PC-9 (cell line): ENCODE measurements at places on chromosomes 1 and 21. TPM values are rescaled to one million over a fixed set of nuclear protein-coding genes. Genes with fewer than 3 reads are reported as not detected.
A peak's percentile ranks its signal among the peaks of the same experiment; 100 is the strongest.

Gene GJC2
- total RNA-seq, result 2.1 and 3.4 TPM in 2 replicates

DNA sequence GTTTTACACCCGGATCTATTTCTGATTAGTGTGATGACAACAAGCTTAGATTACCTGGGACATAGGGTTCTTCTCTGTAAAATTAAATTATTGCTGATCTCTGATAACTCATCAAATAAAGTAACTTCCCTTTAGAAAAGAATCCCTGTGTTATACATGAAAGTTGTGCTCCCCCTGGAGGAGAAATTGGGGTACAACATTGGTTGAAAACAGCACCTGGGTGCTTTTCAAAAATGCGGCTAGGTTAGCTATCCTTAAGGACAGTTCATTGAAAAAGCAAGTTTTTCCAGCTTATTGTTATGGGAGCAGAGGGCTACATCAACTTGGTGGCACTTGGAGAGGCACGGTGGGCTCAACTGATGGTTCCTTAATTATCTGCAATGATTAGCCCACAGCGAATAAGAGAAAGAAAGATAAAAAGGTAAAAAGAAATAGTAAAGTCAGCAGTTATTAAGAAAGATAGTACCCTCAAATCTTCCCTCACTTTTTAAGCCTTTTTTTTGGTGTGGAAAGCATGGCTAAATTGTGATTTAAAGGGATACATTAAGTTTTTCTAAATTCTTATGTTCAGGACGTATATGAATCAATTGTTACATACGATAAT lies 97.8 kb downstream of the FMN2 start:
- no peak for DNase-seq

Gene SLFNL1
- total RNA-seq, result 0.35 and 0.41 TPM in 2 replicates

DNA sequence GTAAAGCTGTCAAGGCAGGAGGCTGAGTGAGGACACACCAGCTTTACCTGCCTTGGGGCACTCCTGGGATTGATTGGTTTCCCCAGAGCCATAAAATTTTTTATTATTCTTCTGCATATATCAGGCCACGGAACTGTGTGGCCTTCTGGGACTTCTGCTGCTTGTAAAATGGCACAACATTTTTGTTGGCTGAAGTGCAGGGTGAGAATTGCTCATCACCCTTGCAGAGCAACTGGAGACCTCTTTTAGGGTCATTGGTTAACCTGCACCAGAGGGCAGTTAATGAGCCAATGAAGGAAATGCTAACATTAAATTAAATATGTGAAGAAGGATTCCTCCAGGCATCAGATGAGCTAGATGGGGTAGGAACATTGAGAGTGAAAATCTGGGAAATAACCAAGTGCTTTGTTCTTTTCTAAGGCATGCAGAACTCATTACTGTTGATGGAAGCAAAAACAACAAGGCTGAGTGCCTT lies 87.7 kb downstream of the LTN1 start:
- no peak for DNase-seq

GRCh38 chr1:117128323-117129079 lies 7.0 kb upstream of the TRIM45 start:
- DNase-seq, result peak; percentile 47

- DNase-seq, result no peak
Observed at GRCh38 chr1:235632506-235633401, 16.8 kb downstream of the GNG4 start.

Gene MXRA8
- 0.55 and 0.80 TPM in 2 replicates for total RNA-seq

DNA sequence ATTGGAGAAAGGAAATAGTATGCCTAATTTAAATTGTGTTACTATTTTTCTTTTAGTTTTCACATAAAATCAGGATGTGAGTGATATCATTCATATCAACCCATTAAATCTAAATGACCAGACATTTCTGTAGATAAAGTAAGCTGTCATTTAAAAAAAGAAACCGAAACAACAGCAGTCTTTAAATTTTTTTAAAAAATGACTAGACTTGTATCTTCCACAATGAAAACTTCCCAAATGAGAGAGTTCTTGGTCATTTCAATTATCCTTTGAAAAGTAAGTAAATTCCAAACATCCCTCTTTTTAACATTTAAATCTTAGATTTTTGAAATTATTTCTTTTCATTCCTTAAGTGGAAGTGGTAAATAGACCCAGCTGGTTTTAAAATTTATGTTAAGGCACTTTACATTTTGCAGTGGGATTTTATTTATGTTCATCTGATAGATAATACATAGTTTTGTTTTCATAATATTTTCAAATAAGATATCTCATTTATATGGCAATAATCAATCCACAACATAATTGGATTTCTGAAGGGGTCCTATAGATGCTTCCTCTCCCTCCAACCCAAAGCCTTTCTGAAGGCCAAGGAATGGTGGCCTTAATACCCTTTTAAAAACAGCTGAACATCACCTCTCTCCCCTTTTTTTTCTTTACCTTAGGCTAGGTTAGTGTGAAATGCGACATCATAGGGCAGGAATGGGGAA lies 3.1 kb downstream of the FOXD3 start:
- no peak for DNase-seq

GRCh38 chr1:214574598-214575411 lies 23.4 kb upstream of the PTPN14 start:
- DNase-seq, result no peak

DNA sequence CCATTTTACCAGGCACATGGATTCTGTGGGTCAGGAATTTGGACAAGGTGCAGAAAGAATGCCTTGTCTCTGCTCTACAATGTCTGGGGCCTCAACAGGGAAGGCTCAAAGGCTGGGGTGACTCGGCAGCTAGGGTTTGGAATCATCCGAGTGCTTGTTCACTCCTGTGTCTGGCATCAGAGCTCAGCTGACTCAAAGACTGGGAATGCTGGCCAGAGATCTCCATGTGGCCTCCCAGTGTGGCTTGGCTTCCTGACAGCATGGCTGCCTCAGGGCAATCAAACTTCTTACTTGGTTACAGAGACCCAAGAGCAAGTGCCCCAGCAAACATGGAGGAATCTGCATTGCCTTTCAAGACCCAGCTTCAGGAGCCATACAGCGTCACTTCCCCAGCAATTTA lies 110.5 kb downstream of the TOMM20 start:
- DNase-seq, result peak; percentile 87

Gene SELL
- 6.5 and 6.7 TPM in 2 replicates for total RNA-seq

Gene B3GALT5
- 0.09 and 0.25 TPM in 2 replicates for total RNA-seq

DNA sequence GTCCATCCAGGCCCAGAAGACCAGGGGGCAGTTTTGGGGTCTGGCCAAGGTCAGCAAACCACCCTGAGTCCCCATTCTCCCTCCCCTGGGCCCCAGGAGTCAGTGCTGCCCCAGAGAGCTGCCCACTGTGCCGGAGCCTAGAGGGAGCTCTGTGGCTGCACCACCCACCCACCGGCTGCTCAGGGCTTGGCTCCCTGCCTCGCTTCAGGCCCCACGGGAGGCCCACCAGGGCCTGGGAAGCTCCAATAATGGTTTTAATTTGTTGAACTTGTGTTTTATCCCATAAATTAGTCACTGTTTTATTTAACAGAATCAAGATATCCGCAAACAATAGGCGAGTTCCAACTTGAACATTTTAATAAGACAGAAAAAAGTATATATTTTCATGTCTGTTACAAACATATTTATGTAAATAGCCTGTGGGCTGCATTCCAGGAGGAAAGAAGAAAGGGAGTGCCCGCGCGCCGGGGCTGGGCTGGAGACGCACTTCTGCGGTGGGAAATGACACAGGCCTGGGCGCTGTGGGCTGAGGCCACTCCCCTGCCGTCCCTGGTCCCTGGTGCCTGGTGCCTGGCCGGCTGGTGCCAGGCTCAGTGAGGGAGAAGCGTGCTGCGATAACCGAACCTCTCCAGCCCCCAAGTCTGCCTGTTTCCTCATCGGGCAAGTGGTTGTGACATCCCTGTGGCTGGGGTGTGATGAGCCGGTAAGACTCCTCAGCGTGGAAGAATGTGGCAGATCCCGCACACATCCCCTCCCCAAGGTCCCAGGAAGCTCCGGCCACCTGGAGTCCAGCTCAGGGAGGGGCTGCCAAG lies 160.5 kb downstream of the PEX14 start:
- peak; percentile 42 for DNase-seq

DNA sequence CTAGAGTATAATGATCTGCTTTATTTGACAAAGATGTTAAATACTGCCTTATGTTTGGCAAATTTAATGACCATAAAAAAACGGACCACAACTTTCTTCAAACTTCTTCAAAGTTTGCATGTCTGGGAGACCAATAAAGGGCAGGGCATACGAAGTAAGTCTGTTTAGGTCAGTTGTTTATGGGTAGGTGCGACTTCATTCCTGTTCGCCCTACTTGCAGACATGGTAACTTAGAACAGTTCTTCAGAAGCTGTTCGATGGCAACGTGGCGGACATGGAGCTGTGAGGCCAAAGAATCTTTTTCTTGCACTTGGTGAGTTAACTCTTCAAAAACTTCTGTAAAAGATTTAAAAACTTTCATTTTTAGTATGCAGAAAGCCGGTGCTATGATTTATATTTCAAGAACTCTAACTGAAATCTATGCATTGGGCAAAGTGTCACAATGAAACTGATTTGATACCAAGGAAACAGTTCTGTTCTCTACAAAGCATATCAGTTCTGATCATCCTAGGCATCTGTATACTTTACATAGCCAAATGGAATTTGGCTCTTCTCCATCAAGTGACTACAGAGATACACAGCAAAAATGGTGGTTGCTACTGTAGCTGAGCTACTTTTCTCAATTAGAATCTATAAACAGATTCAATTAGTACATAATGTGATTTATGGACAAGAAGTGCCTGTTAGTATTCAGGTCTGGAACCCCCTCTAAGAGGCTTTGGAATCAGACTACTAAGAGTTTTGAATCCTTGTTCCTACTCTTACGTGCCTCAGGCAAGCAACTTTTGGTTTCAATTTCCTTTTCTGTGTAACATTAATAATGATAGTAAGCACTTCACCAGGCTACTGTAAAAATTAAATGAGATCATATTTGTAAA lies 25.7 kb downstream of the C21orf91 start:
- no peak for DNase-seq

Gene MIXL1
- not detected in 2 replicates for total RNA-seq

Gene ADAMTSL4
- 67.9 and 76.7 TPM in 2 replicates for total RNA-seq

DNA sequence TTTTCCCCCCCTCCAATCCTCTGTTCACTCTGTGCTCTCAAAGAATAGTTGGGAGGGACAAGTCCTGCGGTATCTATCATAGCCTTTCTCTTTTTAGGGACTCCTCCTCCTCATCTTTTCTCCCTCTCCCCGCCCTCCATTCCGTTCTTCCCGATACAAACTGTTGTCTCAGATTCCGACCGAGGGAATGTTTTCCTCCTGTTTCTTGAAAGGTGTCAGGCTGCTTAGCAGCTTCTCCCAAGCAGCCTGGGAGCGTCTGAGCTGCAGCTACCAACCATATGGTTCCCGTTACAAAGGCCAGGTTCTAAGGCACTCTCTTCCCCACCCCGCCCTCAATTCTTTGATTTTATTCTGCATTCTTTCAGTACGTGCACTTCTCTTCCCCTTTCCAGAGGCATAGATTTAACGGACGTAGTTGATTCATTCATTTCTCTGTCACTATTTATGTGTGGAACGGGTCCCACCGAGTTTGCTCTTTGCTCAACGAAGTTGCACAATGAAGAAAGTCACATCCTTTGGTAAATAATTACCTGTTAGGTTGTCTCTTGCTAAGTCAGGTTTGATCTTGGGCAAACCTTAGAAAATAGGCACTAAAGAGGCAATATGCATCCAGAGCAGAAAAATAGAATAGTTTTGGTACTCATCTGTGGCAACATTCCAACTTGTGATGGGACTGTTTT lies 2.8 kb downstream of the ADGRL2 start:
- DNase-seq, result peak; percentile 58

Gene CLDN17
- not detected in 2 replicates for total RNA-seq

Gene HSF2BP
- total RNA-seq, result 4.6 and 7.3 TPM in 2 replicates

Gene FCRL5
- total RNA-seq, result not detected in 2 replicates

- no peak for DNase-seq
Observed at GRCh38 chr1:34597877-34598514, 156.9 kb upstream of the GJB5 start.

- no peak for DNase-seq
Observed at GRCh38 chr1:951364-951763, 7.7 kb downstream of the NOC2L start.

Gene CELA3B
- not detected in 2 replicates for total RNA-seq

Gene HNRNPCL2
- not detected in 2 replicates for total RNA-seq

DNA sequence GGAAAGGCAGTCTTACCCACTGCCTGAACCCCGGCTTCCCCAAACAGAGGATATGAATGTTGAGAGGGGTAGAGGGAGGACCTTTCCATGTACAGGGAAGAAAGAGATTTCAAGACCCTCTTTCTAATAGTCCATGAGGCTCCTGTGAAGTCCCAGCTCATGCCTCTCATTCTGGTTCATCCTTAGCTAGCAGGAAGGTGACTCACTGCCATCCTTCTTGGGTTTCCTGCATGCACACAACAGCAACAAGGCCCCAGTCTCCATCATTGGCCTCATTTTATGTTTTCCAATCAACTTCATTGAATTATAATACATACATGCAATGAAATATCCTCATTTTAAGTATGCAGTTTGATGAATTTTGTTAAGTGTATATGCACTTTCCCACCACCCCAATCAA lies 46.2 kb downstream of the SYT2 start:
- no peak for DNase-seq

DNA sequence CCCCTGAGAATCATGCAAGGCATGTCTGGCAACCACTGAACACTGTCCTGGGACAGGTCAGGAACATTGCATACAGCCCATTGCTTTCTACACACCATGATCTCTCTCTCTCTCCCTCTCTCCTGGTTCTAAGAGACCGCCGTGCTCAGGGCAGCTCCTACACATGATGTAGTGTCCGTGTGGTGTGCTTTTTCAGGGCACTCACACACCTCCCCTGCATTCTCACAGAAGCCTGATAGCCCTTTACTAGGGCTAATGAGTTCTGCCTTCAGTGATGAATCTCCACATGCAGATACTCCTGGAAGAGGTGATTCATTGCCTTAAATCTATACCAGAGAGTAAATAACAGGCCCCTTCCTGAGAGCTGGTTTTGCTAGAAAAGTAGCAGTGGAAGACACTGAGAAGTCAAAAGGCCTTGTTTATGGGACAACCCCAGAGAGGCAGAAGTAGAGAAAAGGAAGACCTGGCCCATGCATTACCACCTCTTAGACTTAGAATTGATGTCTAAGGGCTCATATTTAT lies 7.2 kb upstream of the OLFML2B start:
- no peak for DNase-seq

Gene SPRR3
- 0.57 TPM in 1 of 2 replicates, not detected in the other for total RNA-seq

DNA sequence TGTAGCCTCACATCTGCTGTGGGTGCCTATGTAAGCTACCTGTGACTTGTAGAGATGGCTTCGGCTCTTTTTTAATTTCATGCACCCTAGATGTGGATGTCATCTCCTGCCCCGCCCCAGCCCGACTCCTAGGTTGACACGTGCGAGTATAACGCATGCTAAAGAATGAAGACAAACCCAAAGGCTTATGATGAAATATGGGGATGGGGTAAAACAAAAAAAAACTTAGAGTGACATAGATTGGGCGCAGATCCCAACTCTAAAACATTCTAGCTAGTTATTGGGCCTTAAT lies 613 bp upstream of the ERO1B start:
- DNase-seq, result no peak

GRCh38 chr1:209884249-209884648 lies 53.8 kb upstream of the SYT14 start:
- DNase-seq, result no peak

Gene GBP5
- total RNA-seq, result not detected in 2 replicates

Gene RHD
- total RNA-seq, result not detected in 2 replicates

Gene FBXO42
- total RNA-seq, result 13.0 and 15.3 TPM in 2 replicates
